ENCODE measurements at places on chromosomes 12 and 14. TPM values are rescaled to one million over a fixed set of nuclear protein-coding genes. Genes with fewer than 3 reads are reported as not detected.

Gene CD27
- total RNA-seq = not detected

Gene APOF
- total RNA-seq = not detected

Gene ASIC1
- 3.5 TPM for total RNA-seq

DNA sequence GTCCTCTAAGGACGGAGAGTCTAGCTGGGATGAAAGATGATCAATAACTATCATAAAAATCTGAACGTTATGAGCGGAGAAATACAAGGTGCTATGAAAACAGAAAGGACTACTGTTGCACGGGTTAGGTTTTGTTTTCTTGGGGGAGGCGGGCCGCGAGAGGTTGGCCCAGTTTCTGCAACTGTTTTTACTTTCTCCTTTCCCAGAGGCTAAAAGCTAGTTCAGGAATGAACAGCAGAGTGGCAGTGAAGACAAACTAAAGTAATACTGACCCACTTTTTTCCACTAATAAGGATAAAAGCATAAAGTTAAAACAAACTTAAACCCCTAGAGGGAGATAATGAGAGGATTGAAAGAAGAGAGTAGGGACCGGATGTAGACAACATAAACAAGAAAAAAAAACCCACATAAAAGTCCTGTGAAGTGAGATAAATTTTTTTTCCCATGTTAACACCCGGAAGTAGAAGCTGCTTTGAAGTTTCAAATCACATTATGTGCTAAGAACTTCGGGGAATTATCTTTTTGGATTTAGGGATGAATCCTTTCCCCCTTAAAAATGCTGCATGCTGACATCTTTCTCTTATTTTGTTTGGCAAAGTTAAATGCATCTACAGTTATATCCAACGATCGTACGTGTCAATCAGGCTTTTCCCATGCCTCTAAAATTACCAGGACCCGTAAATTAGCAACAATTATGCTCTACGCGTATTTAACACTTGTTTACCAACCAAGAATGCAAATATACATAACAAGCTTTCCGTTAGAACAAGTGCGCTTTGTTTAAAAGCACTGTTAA lies 1.0 kb upstream of the CDK17 start:
- no peaks in the 10 kb centered on the region for H3K27me3 ChIP-seq
- peaks cover 6% of the 10 kb centered on the region for H3K4me1 ChIP-seq
- H3K4me3 ChIP-seq = peak overlapping the region; percentile 93
- peak overlapping the region; percentile 97 for H3K27ac ChIP-seq
- DNase-seq = no peak

- no peaks in the 10 kb centered on the region for H3K36me3 ChIP-seq
- no peaks in the 10 kb centered on the region for H3K4me1 ChIP-seq
- DNase-seq = no peak
These were observed 78.0 kb downstream of the LRRC9 start for GRCh38 chr14:59997966-59998365.

DNA sequence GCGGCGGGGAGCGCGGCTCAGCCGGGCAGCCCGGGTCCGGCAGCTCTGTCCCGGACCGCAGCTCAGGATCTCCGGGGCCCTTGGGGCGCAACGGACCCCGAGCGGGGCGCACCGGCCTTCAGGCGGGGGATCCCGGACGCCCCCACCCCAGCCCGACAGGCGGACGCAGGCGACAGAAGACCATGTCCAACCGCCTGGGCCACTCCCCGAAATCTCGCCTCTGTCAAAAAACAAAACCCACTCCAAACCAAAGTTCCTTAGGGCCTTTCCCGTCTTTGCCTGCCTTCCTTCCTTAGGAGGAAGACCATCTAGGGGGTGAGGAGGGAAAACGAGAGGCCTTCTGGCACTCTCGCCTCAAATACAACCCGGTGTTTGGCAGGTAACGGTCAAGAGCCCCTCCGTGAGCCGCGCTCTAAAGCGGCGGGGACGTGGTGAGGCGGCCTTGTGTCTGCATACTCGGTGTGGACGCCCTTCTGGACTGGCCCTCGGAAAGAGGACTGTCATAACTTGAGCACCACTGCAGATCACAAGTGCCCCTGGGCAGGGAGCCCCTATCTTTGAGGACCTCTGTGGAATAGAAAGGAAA lies 604 bp downstream of the HCFC2 start:
- no peaks in the 10 kb centered on the region for H3K4me1 ChIP-seq
- H3K27me3 ChIP-seq = no peaks in the 10 kb centered on the region
- DNase-seq = peak; percentile 66
- H3K4me3 ChIP-seq = peak overlapping the region; percentile 79
- H3K36me3 ChIP-seq = no peaks in the 10 kb centered on the region
- peak overlapping the region; percentile 96 for H3K27ac ChIP-seq

DNA sequence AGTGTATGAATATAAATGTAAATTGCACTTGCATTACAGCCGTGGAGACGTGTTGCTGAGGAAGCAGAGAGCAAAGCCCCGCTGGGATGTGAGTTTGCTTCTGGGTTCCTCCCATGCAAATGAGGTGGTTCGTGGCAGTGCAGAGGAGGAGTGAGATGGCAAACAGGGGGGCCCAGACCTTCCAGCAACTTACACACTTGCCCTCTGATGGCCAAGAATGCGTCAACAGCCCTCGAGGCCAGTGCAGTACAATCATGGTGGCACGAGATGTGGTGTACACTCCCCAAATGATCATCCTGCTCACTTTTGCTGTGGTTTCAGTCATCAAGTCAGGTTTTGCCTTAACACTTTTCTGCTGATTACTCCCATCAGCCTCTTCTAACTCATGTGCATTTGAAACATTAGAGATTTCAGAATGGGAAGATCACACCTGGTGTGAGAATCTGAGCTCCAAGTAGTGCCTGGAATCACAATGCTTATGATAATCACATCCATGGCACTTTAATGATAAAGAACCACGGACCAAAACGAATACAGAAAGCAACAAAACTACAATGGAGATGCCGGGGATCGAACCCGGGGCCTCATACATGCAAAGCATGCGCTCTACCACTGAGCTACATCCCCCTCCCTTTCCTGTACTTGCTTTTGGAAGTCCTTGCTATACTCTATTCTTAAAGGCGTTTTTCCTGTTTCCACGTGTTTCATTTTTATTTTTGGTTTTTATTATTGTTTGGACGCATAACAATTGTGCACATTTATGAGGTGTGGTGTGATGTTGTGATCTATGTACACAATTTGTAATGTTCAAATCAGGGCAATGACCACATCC lies 7.0 kb upstream of the UBC start:
- peak overlapping the region; percentile 99 for H3K27ac ChIP-seq
- no peaks in the 10 kb centered on the region for H3K36me3 ChIP-seq
- peak; percentile 72 for DNase-seq
- H3K4me1 ChIP-seq = peaks cover 2% of the 10 kb centered on the region
- peak overlapping the region; percentile 16 for H3K4me3 ChIP-seq

- no peak for DNase-seq
- no peaks in the 10 kb centered on the region for H3K4me1 ChIP-seq
- no peaks in the 10 kb centered on the region for H3K36me3 ChIP-seq
- no peaks in the 10 kb centered on the region for H3K27me3 ChIP-seq
- H3K4me3 ChIP-seq = no peak overlapping the region
These were observed 46.6 kb downstream of the CNTN1 start for GRCh38 chr12:40738856-40739255.

GRCh38 chr12:2693244-2693860 lies 101.4 kb upstream of the FKBP4 start:
- DNase-seq = no peak
- no peak overlapping the region for H3K27ac ChIP-seq
- H3K4me3 ChIP-seq = no peak overlapping the region

DNA sequence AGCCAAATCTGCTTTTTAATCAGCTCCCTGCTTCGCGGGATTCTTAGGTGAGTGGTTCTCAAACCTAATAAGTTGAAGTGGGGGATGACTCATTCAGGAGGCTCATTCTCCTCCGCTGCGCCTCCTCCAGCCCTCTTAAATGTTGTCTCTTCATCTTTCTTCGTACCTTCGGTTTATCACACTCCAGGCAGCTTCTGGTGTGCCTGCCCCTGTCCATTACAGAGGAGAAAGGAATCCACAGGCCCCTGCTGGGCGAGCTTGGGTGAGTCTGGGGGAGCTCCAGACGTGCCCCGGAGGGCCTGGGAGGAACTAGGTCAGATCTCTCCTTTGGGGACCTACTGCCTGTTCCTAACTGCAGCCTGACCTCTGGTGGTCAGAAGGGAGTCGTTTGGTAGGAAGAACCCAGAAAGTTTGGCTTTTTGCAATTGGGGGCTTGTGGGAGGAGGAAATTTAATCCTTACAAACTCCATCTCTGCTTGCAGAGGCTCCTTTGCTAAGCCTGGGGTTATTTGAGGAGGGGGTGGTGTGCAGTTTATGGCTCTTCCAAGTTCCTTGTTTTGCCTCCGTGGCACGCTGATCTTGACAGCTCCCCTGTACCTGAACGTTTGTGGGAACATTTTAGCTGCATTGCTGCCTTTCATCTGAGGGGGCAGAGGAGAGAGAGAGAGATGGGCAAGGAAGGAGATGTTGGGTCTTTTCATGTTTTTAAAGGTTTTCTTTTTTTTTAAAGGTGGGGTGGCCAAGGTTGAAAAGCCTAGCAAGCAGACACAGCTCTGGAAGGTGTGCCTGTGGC lies 84.1 kb upstream of the GNG2 start:
- H3K36me3 ChIP-seq = no peaks in the 10 kb centered on the region
- H3K4me3 ChIP-seq = no peak overlapping the region
- H3K27ac ChIP-seq = no peak overlapping the region
- peaks cover 9% of the 10 kb centered on the region for H3K4me1 ChIP-seq

GRCh38 chr12:67918441-67918840 lies 70.8 kb upstream of the IFNG-AS1 start:
- no peaks in the 10 kb centered on the region for H3K4me1 ChIP-seq
- DNase-seq = no peak
- no peaks in the 10 kb centered on the region for H3K27me3 ChIP-seq
- no peaks in the 10 kb centered on the region for H3K36me3 ChIP-seq
- no peak overlapping the region for H3K4me3 ChIP-seq

DNA sequence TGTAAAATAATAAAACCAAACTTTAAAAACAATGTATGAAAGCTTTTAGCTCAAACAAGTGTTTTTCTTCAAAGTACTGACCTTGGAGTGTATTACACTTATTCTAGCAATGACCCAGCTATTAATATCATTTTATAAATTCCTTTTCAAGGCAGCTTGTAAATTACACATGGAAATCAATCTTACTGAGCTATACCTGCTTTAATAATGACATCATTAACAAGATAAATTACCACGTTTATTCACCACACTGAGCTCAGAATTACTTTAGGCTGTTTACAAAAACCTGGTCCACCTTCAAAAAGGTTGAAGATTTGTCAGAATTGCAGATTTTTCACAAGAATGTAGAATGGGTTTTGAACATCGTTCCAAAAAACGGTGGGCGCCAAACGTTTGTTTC lies 91.7 kb upstream of the RFLNA start:
- no peak for DNase-seq
- no peaks in the 10 kb centered on the region for H3K27me3 ChIP-seq
- H3K4me1 ChIP-seq = no peaks in the 10 kb centered on the region
- no peaks in the 10 kb centered on the region for H3K36me3 ChIP-seq

GRCh38 chr12:59067083-59067482 lies 146.8 kb upstream of the LRIG3 start:
- no peaks in the 10 kb centered on the region for H3K36me3 ChIP-seq
- H3K4me3 ChIP-seq = no peak overlapping the region
- H3K4me1 ChIP-seq = no peaks in the 10 kb centered on the region
- no peak for DNase-seq
- H3K27me3 ChIP-seq = no peaks in the 10 kb centered on the region

DNA sequence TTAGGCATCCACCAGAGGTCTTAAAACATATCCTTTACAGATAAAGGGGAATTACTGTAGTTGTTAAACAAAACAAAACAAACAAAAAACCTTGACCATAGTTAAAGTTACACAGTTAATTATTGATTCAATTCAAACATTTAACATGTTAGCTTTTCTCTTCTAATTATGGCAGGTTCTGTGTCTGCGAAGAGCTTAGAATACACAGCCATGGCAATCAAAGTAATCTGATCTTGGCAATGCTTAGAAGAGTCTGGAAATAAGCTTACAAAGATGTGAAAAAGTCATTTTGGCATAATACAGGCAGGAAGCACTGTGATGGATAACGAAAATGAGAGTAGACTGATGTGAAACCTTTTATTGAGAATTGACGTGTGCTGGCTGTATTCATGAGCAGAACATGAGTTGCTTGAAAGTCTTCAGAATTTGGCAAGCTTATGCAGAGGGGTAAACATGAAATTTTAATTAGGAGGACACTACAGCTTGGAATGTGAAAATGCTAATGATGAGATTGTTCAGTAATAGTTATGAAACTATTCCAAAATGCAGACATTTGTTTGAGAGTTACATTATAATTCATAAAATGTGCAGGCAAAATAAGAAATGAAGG lies 629.6 kb downstream of the FSCB start:
- no peak overlapping the region for H3K27ac ChIP-seq
- DNase-seq = no peak
- no peaks in the 10 kb centered on the region for H3K36me3 ChIP-seq
- no peak overlapping the region for H3K4me3 ChIP-seq
- no peaks in the 10 kb centered on the region for H3K27me3 ChIP-seq
- no peaks in the 10 kb centered on the region for H3K4me1 ChIP-seq

- peak overlapping the region; percentile 87 for H3K27ac ChIP-seq
- no peaks in the 10 kb centered on the region for H3K36me3 ChIP-seq
- H3K27me3 ChIP-seq = no peaks in the 10 kb centered on the region
- no peak overlapping the region for H3K4me3 ChIP-seq
- DNase-seq = peak; percentile 60
These were observed 36.0 kb downstream of the FMNL3 start for GRCh38 chr12:49671031-49671765.

GRCh38 chr12:131283191-131283861 lies 329.6 kb downstream of the ADGRD1 start:
- H3K27me3 ChIP-seq = no peaks in the 10 kb centered on the region
- H3K4me3 ChIP-seq = no peak overlapping the region
- H3K4me1 ChIP-seq = no peaks in the 10 kb centered on the region
- DNase-seq = no peak
- H3K36me3 ChIP-seq = no peaks in the 10 kb centered on the region

- no peaks in the 10 kb centered on the region for H3K4me1 ChIP-seq
- H3K36me3 ChIP-seq = peaks cover 27% of the 10 kb centered on the region
- H3K27me3 ChIP-seq = no peaks in the 10 kb centered on the region
- H3K27ac ChIP-seq = no peak overlapping the region
These were observed 10.4 kb downstream of the KCNJ8 start for GRCh38 chr12:21764065-21764464.

DNA sequence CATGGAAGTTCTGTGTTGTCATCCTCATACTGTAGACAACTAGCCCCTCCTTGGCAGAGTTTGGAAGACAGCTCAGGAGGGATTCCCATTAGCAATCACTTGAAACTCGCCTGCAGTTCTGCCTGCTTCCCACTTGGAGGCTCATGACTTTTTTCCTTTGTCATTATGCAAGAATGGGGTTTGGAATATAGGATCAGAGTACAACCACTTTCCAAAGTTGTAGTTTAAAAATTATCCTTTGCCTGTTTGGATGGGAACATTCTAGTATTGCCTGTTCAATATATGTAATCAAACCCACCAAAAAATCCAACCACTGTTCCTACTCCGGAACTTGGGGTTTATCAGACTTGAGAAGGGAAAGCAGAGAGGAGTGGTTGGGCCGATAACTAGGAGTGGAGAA lies 2.1 kb upstream of the GPD1 start:
- H3K27me3 ChIP-seq = no peaks in the 10 kb centered on the region
- peaks cover 19% of the 10 kb centered on the region for H3K36me3 ChIP-seq
- peaks cover 17% of the 10 kb centered on the region for H3K4me1 ChIP-seq
- H3K27ac ChIP-seq = no peak overlapping the region
- H3K4me3 ChIP-seq = no peak overlapping the region

All from sigmoid colon (tissue), 7 donors.